GM12891 (cell line): ENCODE measurements at places on chromosomes 5 and 9.

DNA sequence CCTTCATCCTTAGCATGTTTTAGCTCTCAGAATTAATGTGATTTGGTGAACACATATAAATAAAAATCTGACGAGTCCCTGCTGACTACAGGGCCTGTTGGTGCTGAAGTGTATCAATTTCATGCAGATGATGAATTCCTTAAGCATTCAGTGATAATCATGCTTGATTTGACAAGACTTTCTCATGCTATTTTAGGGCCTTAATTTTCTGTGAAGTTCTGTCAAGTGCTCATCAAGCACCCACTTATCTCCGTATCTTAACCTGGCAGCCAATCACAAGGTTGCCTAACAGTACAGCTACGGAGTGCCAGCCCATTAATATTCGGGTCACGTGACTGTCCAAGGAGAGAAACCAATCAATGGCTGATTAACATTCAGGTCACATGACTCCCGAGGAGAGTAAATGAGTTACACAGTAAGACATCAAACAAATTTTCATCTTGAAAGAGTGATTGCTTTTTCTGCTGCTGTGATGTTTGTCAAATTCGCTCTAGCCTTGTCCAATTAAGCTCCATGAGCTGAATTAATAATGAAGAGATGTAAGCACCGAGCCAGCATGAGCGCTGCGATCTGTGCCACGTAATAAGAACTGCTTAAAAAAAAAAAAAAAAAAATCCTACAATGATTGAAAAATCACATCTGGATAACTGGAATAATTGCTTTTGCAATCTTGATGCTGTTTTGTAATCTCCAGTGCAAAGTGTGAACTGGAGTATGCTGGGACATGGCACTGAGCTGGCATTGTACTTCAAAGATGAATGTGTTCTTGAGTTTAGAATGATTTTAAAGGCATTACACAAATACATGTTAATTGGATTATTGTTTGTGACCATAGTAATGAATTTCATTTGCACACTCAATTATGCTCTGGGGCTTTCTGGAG, 104.3 kb upstream of the SPATA31D4 start:
- no peak for DNase-seq

- DNase-seq: no peak
These were observed 158.3 kb upstream of the PITX1 start for GRCh38 chr5:135192351-135192750.

- no peak for DNase-seq
These were observed 168.5 kb upstream of the PIK3R1 start for GRCh38 chr5:68047035-68047434.

GRCh38 chr9:5205071-5205470, 19.6 kb upstream of the INSL6 start:
- no peak for DNase-seq

DNA sequence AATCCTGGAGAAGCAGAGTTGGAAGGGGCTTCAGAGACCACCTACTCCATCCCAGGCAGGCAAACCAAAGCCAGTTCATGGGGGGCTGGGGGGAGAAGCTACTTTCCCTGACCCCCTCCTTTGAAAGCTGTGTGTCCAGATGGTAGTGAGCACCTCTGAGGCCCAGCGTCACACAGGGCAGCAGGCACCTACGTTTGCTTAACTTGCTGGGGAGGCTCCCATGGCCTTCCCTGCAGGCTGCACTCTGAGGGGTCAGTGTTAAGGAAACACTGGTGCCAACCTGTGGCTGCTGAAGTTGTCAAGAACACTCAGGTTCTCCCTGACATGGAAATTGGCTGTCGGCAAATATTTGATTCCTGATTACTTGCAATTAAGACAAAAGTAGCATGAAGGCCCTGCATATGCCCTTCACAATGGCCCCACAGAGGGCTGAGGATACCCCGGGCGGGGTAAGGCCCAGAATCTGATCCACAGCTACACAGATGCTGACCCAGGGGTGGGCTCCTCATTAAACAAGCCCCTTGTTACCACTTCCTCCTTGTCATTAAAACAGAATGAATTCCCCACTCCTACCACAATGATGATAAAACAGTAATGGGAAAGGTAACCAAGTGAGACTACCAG, 208.5 kb downstream of the FSTL4 start:
- no peak for DNase-seq

GRCh38 chr5:40428126-40428525, 251.6 kb upstream of the PTGER4 start:
- DNase-seq: no peak

GRCh38 chr5:81136557-81136956, 96.6 kb upstream of the CKMT2 start:
- DNase-seq: no peak

DNA sequence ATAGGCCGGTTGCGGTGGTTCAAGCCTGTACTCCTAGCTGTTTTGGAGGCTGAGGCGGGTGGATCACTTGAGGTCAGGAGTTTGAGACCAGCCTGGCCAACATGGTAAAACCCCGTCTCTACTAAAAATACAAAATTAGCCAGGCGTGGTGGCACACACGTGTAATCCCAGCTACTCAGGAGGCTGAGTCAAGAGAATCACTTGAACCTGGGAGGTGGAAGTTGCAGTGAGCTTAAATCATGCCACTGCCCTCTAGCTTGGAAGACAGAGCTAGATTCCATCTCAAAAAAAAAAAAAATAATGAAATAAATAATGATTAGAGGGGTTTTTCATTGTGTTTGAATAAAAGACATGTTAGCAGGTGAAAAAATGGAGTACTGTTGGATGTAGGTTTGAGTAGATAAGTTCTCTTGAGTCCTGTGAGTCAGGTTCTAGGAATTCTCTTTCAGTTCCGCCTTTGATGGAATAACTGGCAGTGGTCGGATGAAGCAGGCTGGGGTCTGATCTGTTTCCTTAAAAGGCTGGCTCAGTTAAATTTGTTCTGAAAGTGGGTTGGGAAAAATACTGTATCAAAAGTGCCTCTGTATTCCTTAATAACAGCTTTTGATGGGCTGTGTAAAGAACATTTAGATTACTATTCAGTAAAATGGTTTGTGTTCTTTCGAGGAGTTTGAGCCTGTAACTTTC, 73.2 kb downstream of the AOPEP start:
- no peak for DNase-seq

- DNase-seq: no peak
These were observed 4.3 kb downstream of the CCL19 start for GRCh38 chr9:34686732-34687131.

GRCh38 chr9:101247297-101247696, 137.5 kb downstream of the BAAT start:
- DNase-seq: no peak

DNA sequence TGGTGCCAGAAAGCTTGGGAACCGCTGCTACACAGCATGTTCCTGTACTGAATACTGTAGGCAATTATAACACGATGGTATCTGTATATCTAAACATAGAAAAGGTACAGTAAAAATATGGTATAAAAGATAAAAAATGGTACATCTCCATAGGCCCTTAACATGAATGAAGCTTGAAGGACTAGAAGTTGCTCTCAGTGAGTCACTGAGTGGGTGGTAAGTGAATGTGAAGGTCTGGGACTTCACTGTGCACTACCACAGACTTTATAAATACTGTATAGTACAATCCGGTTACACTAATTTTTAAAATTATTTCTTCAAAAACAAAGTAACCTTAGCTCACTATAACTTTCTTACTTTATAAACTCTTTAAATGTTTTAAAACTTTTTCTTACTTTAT, 819.9 kb upstream of the GRAMD2B start:
- no peak for DNase-seq

DNA sequence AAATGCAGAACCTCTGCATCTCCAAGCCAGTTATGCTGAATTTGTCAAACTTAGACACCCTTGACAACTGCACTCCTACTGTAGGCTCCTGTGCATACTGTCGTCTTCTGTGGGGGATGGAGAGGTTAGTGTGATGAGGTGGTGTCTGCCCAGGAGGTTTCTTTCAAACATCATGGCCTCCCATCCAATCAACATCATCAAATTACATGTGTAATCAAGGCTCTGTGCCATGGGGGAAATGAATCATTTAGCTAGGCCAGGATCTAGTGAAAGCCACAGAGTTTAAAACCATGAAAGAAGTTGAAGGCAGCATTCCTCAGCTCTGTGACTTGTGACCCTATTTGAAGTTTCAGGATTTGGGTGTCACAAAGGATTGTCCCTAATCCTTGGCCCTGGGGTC, 240.6 kb downstream of the MARCHF11 start:
- no peak for DNase-seq

GRCh38 chr9:92715488-92716231, 45.7 kb upstream of the IPPK start:
- no peak for DNase-seq

DNA sequence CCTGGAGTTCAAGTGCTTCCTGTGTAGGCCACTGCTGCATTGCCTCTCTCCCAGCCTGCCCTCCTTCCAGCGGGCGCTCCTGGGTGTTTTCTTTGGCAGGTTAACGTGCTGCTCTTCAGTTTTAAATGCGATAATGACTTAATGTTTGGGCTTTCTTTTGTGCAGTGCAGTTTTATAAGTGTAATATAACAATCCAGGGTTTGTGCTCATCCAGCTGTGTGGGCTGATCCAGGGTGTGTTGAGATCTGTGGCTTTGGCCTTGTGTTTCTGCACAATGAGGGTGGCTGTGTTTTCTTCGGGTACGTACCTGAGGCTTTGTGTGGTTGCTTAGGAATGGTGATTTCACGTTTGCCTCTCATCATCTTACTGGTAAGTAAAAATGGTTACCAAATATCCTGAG, 50.6 kb downstream of the PCSK5 start:
- DNase-seq: no peak

DNA sequence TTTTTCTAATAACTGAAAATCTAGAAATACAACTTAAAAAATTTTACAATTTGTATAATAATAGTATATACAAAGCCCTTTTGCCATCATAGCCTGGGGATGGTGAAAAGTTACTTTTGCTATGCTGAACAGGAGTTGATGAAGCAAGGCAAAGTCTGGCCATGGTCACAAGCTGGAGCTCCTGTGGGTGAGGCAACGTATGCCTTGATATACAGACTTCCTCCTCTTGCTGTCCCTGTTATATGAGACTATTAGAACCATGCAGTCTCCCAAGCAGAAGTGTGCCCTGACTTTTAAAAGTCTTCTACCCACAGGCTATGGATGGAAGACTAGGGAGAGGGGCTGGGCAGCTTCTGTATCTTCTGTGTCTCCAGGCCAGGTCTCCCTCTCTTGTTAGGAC, 15.7 kb downstream of the FAM151B start:
- DNase-seq: peak; percentile 13

DNA sequence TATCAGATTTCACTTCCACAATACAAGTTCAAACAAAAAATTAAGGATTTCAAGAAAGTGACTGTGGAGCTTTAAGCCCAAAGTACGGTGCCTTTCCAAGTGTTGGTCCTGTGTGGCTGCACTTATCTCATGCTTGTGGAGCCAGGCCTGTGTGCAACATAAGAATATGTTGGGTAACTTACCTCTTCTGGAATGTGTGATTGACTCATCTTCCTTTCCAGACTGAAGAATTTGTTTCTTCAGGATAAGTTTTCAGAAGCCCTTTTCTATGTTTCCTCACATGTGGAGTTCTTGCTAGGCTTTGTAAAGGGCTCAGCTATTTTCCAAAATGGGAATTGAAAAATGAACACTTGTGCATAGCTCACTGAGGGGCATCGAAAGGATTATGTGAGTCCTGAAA, 485.1 kb upstream of the PAPPA start:
- DNase-seq: no peak

DNA sequence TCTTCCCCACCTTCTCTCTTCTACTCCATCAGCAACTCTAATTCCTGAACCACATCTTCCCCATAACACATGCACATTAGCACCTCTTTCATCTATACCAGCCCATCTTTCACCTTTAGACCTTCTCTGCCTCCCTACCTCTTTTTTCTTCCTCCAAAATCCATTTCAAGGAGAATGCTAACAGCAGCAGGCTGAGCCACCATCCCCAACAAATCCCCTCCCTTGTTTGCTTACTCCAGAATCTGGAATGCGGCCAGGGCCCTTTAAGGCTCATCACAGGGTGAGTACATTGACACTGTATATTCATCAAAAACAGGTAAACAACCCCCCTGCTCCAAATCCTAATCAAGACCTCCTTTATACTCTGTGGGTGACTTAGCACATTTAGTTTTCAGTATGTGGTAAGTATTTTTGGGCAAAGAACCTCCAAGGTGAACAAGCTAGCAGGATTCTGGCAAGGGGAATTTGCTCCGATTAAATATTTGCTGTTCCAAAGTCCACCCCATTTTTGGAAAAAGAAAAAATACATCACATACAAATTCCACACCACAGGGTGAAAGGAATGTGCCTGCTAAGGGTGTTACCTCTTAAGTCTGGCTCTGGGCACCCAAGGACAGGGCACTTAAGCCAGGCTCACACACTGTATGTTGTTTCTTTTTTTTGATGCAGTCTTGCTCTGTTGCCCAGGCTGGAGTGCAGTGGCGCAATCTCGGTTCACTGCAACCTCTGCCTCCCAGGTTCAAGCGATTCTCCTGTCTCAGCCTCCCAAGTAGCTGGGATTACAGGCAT, 71.4 kb downstream of the SERINC5 start:
- DNase-seq: no peak

GRCh38 chr5:179373961-179374505, 28.8 kb upstream of the ADAMTS2 start:
- DNase-seq: no peak

DNA sequence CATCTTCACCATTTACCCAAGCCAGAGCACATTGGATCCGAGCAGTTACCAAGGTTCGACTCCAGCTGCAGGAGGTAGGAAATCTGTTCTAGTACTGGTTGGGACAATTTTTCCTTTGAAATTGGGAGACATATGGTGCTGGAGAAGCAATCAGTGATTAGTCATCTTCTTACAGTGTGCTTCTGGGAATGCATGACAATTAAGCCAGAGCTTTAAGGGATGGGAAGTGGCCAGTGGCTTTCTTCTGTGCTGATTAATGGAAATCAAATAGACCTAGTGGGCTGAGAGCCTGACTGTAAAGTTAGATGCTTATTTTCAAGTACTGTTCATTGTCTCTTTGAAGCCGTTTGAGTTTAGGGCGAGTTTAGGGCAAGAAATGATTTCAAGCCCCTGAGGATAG, 152.1 kb downstream of the UNC13B start:
- no peak for DNase-seq

DNA sequence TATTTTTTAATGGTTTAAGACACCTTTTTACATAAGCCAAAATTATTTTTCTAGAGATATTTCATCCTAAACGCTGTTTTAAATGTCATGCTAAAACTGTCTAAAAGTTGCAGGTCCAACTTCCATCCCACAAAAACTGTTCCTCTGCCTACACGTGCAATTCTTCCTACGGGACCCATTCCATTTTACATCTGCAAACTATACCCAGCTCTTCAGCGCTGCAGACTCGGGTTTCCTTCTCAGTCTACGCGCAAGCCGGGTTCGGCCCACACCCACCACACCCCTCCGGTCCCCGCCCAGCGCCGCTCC, 8.7 kb downstream of the RANBP6 start:
- DNase-seq: no peak

DNA sequence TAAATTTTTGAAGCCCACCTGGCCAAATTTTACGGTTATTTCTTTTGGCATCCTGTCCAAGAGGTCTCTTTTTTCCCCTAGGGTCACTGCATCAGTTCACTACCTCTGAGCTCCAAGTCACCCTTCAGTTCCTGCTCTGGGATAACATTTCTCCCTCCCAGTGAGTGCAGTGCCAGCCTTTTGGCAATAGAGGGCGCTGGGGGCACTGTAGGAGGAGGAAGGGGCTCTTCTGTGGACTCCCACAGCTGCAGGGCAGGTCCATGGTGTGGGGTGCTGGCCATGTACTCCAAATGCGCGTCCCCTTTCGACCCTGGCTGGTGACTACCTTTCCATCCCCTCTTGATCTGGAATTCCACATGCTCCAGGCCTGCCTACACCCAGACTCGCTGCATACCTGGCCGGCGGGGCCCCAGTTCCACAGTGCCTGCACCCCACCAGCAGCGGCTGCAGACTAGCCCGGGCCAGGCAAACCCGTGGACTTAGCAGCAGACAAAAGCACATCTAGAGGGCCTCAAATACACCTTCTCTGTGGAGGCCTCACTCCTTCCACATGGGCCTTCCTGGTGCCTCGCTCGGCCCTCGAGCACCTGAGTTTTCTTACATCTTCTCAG, 20.3 kb upstream of the NINJ1 start:
- no peak for DNase-seq
